ENCODE measurements at places on chromosomes 11 and 22. TPM values are rescaled to one million over a fixed set of nuclear protein-coding genes. Genes with fewer than 3 reads are reported as not detected.

The TBX10 gene
- not detected for polyA plus RNA-seq

The OR52K2 gene
- polyA plus RNA-seq = not detected

The PNPLA3 gene
- 3.2 TPM for polyA plus RNA-seq

The FOSL1 gene
- polyA plus RNA-seq = 30.1 TPM

The YAP1 gene
- polyA plus RNA-seq = 50.8 TPM

The P2RY2 gene
- 0.12 TPM for polyA plus RNA-seq

The PHLDB1 gene
- polyA plus RNA-seq = 104 TPM

The C11orf87 gene
- polyA plus RNA-seq = 0.49 TPM

The NRXN2 gene
- polyA plus RNA-seq = 0.15 TPM

The CCDC87 gene
- 0.06 TPM for polyA plus RNA-seq

The LRFN4 gene
- 25.4 TPM for polyA plus RNA-seq

The GGTLC3 gene
- not detected for polyA plus RNA-seq

The LUZP2 gene
- 0.06 TPM for polyA plus RNA-seq

The APOA4 gene
- not detected for polyA plus RNA-seq

The KCNE3 gene
- polyA plus RNA-seq = not detected

The OR5AL1 gene
- polyA plus RNA-seq = not detected

The FOLR1 gene
- polyA plus RNA-seq = not detected

The POLR3H gene
- 25.8 TPM for polyA plus RNA-seq

The OR5P2 gene
- not detected for polyA plus RNA-seq

The PRR33 gene
- not detected for polyA plus RNA-seq

The UBQLN3 gene
- not detected for polyA plus RNA-seq

The SCGB2A2 gene
- not detected for polyA plus RNA-seq

The GAB4 gene
- not detected for polyA plus RNA-seq

The KCNQ1 gene
- 0.15 TPM for polyA plus RNA-seq

The ADM2 gene
- 0.49 TPM for polyA plus RNA-seq

The SOX10 gene
- not detected for polyA plus RNA-seq

The F2 gene
- not detected for polyA plus RNA-seq

The HBG2 gene
- 0.33 TPM for polyA plus RNA-seq

The MPZL2 gene
- polyA plus RNA-seq = 6.2 TPM

The OR8A1 gene
- not detected for polyA plus RNA-seq

The CSKMT gene
- 9.5 TPM for polyA plus RNA-seq

The DEAF1 gene
- 36.0 TPM for polyA plus RNA-seq

The TMPRSS6 gene
- polyA plus RNA-seq = not detected

The APOBEC3C gene
- 11.7 TPM for polyA plus RNA-seq

The DEFB131B gene
- not detected for polyA plus RNA-seq

The PDE3B gene
- polyA plus RNA-seq = 0.26 TPM

The PVALB gene
- polyA plus RNA-seq = not detected

The SIK2 gene
- polyA plus RNA-seq = 8.9 TPM

The DBX1 gene
- not detected for polyA plus RNA-seq

The PIK3IP1 gene
- 11.3 TPM for polyA plus RNA-seq

The OR8G5 gene
- not detected for polyA plus RNA-seq

The KRTAP5-8 gene
- polyA plus RNA-seq = 0.06 TPM

The UBASH3B gene
- 10.4 TPM for polyA plus RNA-seq

The OR8D1 gene
- polyA plus RNA-seq = not detected

The TRIM3 gene
- 22.8 TPM for polyA plus RNA-seq

The OR2D2 gene
- polyA plus RNA-seq = not detected

The HSPB2 gene
- not detected for polyA plus RNA-seq

The ST14 gene
- polyA plus RNA-seq = not detected

The SC5D gene
- 14.2 TPM for polyA plus RNA-seq

The MYOD1 gene
- polyA plus RNA-seq = not detected

The SLC22A12 gene
- not detected for polyA plus RNA-seq

The CSNK1E gene
- 126 TPM for polyA plus RNA-seq

The MS4A15 gene
- not detected for polyA plus RNA-seq
